ENCODE measurements at places on chromosomes 1 and 21.

- no peak for DNase-seq
These were observed 111.1 kb downstream of the NAV1 start for GRCh38 chr1:201649761-201650622.

DNA sequence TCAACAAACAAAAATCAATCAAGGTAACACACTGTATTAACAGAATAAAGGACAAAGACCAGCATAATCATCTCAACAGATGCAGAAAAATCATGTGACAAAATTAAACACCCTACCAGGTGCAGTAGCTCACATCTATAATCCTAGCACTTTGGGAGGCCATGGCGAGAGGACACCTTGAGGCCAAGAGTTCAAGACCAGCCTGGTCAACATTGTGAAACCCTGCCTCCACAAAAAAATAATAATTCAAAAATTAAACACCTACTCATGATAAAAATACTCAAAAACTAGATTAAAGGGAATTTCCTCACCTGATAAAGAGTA is 35.3 kb downstream of the PIK3R3 start:
- DNase-seq: no peak

- DNase-seq: no peak
These were observed 187.3 kb downstream of the SLC44A5 start for GRCh38 chr1:75423616-75424015.

DNA sequence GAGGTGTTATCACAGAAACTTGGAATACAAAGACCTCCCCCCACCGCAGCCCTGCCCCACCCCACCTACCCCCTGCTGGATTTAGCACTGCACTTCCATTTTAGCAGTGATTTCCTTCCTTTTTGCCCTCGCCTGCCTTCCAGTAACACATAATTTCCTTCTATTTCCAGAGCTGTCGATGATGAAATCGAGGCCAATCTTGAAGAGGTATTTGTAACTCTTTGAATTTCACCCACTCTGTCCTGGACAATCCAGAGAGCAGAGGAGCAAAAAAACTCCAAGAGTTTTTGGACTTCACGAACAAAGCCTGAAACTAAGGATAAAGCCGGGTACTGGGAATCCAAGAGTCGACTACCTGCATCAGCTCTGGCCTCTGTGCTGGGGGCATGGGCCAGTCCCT is 49.1 kb downstream of the CAPN2 start:
- no peak for DNase-seq

DNA sequence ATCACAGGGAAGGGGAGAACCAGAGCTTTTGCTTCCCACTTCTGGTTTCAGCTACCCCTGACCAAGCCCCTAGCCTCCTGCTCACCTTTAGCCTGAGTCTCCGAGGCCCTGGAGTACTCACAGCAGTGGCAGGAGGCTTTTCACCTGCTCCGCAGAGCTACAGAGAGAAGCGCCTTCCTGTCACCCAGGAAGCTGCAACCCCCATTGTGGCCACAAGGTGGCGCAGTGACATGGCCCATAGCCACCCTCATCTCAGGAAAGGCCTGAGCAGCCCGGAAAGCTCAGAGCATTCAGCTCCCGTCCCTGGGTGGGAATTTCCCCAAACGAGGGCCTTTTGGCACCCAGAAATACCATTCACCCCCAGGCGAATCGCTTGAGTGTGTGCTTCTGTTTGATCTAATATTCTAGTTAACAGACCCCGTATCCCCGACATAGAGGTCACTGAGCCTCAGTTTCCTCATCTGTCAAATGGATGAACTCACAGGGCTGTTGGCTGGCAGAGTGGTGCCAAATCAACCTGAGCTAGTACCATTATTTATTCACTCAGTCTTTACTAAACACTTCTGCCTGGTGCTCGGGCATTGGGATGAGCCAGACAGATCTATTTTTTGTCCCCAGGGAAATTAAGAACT is 25.3 kb downstream of the A3GALT2 start:
- DNase-seq: peak; percentile 9

- DNase-seq: no peak
These were observed 20.2 kb downstream of the MRPL37 start for GRCh38 chr1:54220004-54220811.

DNA sequence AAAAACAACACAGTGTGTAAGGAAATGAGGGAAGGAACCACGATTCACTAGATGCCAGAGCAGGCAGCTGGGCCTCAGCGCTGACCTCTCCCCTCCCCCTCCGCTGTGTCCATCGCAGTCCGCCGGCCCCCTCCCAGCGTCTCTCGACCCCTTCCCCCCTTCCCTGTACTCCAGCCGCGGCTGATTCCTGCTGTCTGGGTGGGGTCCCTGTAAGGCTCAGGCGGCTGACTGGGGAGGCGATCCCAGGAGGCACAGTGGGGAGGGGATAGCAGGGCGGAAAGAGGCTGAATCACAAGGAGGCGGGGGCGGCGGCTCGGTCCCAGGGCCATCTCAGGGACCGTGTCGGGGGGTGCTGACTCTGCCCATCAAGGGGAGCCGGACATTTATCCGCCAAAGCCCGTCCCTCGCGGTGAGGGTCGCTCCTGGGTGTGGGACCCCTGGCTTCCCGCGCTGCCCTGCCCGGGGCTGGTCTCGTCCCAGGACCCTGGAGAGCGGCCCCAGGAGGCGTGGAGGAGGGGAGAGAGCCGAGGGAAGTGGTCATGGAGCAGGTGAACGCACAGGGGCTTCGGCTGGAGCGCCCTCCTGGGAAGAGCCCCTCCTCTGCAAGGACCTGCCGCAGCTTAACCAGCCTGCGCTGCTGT is 241.9 kb downstream of the PTPRU start:
- DNase-seq: no peak

DNA sequence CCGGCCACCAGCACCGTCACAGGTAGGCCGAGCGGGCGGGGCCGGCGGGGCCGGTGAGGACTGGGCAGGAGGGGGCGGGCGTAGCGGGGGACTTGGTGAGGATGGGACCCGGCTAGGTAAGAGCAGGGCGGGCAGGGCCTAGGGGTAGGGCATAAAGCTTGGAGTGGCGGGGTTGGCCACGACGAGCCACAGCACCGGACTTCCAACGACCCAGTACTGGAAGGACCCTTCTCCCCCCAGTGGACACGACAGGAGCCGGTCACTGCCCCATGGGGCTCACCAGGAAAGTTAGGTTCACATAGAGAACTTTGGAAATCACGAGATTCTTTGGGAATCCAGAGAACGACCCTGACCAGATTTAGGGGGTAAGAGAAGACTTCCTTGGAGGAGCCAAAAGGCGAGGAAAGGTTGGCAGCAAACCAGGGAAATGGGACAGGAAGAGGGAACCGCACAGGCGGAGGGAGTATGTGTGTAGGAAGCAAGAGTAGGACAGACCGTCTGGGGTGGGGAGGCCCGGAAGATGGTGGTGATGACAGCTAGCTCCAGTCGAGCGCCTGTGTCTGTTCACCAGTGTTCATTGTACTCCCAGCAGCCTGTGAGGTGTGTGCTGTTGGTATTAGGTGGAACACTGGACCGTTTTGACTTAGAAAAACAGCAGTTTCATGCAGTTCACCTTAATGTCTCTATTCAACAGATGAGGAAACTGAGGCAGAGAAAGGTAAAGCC is 20.4 kb downstream of the ZNF362 start:
- DNase-seq: no peak

DNA sequence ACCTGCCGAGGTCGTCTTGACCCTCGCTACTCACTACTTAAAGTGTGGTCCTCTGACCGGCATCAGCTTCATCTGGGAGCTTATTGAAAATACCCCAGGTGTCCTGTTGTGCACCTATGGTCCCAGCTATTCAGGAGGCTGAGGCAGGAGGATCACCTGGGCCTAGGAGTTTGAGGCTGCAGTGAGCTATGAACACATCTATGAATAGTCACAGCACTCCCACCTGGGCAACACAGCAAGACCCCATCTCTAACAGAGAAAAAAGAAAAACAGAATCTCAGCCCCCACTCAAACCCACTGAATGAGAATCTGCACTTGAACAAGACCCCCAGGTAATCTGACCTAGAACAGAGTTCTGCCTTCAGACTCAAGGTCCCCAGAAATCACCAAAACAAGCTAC is 8.7 kb upstream of the OLIG1 start:
- DNase-seq: no peak

DNA sequence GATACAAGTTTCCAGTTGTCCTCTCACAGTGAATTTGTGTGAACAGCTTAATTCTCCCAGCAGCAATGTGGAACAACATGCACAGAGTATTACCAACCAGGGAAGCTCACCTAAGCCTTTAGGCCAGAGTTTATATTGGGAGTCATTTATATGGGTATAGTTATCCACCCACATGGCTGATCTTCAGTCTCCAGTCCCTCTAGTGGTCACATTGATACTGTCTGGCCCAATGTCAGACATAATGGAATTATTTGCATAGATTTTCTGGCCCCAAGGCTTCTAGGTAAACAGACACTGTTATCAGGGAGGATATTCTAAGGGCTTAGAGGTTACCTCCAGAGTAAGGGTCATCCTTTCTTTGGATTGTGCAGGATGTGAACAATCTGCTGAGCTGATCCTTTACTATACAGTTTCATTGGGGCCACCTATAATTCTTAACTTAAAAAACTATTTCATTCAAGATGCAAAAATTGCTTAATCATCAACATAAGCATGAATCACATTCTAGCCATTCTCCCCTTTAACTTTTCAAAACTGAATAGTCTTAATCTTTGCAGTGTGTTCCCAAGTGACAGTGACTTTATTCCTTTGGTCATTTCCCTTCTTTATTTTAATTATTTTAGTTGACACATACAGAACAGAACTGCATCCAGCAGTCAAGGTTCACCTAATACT is 210.9 kb downstream of the LTN1 start:
- no peak for DNase-seq

DNA sequence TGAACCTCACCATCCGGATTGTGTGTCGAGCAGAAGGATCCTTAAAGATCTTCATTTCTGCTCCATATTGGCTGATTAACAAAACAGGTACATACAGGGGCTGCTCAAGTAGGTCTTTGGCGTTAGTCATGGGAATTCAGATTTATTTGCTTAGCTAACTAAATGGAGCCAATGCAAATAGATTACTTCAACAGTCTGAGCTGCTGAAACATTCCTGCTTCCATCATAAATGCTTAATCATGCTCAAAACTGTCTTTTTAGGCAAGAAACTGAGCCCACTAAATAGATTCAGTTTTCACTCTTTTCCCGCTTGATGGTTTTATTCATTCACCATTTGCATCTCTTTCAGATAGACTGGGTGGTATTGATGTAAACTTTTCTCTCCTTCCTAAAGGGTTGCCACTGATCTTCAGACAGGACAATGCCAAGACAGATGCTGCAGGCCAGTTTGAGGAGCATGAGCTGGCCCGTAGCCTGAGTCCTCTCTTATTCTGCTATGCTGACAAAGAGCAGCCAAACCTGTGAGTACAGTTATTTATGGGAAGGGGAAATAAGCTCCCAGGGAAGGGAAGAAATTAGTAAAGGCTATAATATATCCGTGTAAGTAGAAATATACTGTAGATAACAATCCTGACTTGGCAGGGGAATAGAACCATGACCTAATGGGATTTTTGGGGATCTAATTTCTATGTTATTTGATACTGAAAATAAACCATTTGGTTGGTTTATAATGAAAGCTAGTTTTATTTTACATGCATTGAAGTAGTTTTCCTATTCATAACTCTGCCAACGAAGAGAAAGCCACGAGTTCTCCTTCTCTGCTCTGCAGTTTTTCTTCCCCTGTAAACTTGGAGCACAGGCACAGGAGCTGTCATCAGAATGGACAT is 126.4 kb downstream of the VPS13D start:
- DNase-seq: no peak

DNA sequence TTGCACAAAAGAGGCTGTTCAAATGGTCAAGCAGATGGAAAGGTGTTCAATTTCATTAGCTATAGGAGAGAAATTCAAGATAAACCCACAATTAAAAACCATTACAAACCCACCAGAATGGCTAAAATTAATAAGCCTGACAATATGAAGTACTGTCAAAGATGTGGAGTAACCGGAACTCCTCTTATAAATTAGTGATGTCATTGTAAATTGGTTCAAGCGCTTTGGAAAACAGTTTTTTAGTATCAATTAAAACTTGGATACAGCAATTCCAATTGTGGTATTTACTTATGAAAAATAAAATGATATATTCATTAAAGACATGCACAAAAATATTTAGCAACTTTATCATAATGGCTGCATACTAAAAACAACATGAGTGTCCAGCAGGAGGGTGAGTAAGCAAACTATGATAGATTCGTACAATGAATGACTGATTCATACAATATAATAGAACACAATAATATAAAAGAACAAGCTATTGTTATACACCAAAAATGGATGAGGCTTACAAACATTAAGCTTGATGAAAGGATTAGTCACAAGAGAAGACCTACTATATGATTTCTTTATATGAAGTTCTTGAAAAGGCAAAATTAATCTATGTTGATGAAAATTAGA is 38.4 kb upstream of the FGGY start:
- no peak for DNase-seq

DNA sequence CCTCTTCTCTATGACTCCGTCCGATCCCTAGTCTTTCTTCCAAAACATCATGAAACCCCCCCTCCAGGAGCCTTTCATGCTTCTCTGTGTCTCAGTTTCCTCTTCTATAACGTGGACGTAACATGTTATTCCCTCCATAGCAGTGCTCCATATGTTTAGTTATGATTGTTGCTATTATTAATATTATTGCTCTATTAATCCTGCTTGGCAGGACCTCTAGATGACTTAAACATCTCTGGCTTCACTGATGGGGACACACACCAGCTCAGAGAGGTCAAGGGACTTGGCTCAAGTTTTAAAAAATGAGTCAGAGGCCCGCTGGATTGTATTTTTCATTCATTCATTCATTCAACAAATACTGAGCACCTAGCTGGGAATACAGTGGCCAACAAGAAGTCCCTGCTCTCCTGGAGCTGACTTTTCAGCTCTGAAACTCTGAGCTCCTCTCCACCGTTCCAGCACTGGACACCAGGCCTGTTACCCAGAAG is 404 bp upstream of the CPLANE2 start:
- no peak for DNase-seq

- DNase-seq: no peak
These were observed 44.8 kb upstream of the SGIP1 start for GRCh38 chr1:66489151-66489550.

DNA sequence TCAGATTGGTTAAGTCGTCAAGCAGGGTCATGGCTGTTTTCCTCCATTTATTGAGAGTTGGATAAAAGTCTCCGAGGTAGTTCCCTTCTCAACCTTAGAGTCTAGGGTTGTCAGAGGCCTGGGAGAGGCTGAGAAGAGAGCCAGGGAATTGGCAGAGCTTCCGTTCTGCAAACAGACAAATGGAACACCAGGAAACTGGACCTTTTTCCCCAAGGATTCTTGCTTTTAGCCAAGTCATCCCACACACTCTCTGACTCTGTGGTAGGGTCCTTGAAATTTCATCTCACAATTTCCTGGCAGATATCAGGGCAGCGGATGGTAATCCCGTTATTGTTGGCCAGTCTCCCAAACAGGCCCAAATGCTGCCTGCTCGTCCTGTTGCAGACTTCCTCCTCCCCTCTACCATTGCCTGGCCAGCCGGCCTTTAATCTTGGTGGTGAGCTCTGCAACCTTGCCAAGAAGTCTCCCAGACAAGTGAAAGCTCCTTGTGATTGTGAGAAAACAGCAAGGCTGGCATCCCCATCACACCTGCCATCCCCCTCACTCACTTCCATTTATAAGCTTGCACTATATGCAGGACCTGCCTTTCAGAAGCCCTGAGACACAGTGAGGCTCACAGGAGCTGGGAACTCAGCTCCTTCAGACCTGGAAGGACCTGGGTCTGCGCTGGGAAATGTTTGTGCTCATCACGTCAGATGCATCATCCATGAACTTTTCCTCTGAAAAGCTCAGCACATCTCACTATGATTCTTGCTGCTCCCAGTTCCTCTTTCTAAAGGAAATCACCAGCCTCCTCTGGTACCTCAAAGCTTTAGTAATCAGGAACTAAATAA is 13.7 kb upstream of the SRP9 start:
- DNase-seq: no peak
